ENCODE measurements at places on chromosomes 1 and 21.
A peak's percentile ranks its signal among the peaks of the same experiment; 100 is the strongest.

DNA sequence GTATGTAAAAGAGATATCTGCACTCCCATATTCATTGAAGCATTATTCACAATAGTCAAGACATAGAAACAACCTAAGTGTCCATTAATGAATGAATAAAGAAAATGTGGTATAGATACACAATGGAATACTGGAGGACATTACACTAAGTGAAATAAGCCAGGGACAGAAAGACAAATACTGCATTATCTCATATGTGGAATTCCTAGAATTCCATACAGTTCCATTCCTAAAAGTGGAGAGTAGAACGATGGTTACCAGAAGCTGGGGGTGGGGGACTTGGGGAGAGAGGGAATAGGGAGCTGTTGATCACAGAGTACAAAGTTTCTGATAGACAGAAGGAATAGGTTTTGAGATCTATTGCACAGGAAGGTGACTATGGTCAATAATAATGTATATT lies 7.4 kb downstream of the TMED5 start:
- no peak for DNase-seq

GRCh38 chr1:156498432-156499193 lies 2.0 kb downstream of the MEF2D start:
- no peak for DNase-seq

GRCh38 chr1:15329104-15329820 lies 80.4 kb upstream of the EFHD2 start:
- DNase-seq = peak; percentile 81

GRCh38 chr1:44111861-44112260 lies 6.8 kb upstream of the KLF17 start:
- no peak for DNase-seq

DNA sequence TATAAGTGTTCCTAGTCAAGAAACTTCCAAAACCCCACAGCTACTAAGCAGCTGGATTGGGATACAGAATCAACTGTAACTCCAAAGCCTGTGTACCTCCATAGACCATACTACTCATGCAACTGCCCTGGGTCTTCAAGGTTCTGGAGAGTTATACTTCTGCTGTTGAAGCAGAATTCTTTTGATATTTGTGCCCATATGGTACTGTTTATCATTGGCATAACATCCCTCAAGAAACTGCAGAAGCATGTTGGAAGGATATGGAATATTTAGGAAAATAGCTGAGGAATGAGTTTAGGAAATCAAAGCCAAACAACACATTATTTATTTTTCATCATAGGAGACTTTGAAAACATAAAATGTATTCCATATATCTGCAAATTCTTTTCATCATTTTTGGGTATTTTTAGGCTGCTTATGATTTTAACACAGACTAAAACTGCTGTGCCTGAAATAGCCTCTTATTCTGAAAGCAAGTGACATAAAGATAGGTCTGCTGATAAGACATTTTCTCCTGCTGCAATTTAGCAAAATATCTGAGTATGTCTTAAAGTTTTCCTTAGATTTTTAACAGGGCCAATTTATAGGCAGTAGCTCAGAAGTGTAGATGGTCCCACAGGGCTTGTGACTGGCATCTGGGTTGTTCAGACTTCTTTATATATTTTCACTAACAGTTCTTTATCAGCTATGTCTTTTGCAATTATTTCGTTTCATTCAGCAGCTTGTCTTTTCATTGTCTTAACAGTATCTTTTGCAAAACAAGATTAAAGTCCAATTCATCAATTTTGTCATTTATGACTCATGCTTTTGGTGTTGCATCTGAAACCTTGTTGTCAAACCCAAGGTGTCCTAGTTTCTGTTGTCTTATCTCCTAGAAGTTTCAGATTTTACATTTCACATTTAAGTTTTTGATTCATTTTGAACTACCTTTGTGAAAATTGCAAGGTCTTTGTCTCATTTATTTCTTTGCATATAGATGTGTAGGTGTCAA lies 41.1 kb upstream of the ZNF124 start:
- no peak for DNase-seq

- peak; percentile 58 for DNase-seq
These were observed 149.9 kb downstream of the SYF2 start for GRCh38 chr1:25082216-25082899.

DNA sequence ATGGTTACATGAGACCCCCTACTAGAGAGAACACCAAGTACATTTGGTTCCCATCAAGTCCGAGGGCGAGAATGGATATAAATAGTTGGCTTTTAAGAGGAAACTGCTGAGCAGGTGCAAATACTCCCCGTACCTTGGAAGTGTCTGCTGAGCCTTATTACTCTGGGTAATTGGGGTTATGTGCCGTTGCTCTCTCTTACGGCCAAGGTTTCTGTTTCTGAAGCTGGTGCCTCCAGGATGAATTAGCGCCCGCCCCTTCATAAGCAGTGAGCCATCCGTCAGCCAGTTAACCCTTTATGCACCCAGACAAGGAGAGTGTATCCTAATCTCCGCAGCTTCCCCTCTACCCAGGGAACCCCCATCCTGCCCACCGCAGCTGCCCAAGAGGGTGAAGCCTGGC lies 90.4 kb upstream of the AJAP1 start:
- DNase-seq = no peak

- no peak for DNase-seq
These were observed 263.0 kb upstream of the ZRANB2 start for GRCh38 chr1:71343686-71344416.

- no peak for DNase-seq
These were observed 20.9 kb upstream of the C2CD2 start for GRCh38 chr21:41974752-41975053.

DNA sequence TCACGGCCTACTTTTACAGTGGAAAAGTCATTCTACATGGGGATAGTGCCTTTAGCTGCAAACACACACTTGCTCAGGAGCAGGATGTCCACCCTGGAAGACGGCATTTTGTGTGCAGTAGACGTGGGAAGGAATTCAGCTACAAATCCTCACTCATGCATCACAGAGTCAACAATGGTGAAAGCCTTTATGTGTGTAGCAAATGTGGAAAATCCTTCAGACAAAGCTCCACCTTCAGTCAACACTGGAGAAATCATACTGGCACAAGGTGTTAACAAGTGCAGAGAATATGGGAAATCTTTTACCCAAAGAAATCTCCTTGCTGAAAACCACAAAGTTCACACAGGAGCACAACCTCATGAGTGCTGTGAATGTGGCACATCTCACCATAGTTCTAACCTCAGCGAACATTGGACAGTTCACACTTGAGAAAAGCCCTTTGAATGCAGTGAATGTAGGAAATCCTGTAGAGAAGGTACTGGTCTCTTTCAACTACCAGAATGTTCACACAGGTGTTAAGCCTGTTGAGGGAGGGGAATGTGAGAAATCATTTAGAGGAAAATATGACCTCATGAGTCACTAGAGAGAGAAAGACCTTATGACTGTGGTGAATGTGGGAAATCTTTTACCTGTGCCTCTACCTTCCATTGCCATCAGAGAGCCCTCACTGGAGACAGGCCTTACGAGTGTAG lies 101.8 kb downstream of the PTGS2 start:
- DNase-seq = no peak

GRCh38 chr1:210624722-210625121 lies 296.0 kb downstream of the HHAT start:
- no peak for DNase-seq

DNA sequence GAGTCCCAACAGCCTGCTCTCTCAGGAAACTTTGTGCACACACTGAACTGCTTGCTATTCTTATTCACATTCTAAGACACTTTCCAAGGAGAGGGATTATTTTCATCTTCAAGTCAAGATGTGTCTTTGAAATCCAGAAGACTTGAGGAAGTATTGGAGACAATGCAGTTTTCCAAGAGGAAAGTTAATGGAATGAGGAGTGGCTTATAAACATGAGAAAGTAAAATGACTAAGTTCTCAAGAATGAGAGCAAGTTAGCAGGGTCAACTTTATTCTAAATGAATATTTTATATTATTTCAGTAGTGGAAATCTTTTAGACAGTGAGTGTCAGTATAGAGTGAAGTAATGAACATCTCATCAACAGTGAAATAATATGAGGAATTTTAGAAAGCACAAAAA lies 1239.3 kb downstream of the MRPL39 start:
- no peak for DNase-seq

GRCh38 chr1:225651872-225652728 lies 823 bp downstream of the ENAH start:
- DNase-seq = no peak

- DNase-seq = no peak
These were observed 76.0 kb downstream of the TIAM1 start for GRCh38 chr21:31268090-31268489.

DNA sequence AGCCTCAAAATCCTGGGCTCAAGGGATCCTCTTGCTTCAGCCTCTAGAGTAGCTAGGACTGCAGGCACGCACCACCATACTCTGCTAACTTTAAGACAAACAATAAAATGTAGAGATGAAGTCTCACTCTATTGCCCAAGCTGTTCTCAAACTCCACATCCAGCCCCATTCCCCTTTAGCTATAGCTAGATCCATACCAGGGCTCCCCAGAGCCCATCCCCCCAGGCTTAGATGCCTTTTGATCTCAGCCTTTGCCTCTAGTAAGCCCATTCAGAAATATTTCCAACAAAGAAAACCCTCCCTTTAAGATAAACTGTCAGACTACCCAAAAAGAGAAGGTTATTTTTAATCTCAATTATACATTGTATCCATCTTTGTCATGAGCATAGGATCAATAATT lies 325.4 kb downstream of the CHRM3 start:
- no peak for DNase-seq

DNA sequence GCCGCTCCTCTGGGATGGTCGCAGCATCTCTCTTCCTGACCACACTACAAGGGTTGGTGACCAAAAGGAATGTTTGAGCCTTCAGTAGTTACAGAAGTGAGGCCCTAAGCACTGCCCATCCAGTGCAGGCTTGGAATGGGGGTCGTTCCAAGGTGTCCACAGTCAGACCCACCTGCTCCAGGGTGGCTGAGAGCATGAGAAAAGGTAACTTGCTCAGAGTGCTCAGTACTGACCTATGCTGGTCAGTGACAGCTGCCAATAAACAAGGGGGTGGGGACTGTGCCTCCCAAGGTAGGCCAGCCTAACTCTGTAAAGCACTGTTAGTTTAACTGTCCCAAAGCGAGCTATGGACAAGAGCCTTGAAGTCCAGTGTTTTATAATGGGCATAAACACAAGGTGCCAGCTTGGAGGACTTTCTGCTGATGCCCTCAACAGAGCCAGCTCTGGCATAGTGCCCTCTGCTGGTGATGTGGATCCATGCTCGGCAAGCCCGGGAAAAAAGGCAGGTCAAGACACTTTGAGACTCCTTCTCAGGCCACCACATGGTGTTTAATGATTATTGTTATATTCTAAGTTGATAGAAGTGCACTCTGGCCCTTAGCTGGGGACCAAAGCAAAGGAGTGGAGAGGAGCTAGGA lies 78.1 kb upstream of the DNAH14 start:
- peak; percentile 55 for DNase-seq

DNA sequence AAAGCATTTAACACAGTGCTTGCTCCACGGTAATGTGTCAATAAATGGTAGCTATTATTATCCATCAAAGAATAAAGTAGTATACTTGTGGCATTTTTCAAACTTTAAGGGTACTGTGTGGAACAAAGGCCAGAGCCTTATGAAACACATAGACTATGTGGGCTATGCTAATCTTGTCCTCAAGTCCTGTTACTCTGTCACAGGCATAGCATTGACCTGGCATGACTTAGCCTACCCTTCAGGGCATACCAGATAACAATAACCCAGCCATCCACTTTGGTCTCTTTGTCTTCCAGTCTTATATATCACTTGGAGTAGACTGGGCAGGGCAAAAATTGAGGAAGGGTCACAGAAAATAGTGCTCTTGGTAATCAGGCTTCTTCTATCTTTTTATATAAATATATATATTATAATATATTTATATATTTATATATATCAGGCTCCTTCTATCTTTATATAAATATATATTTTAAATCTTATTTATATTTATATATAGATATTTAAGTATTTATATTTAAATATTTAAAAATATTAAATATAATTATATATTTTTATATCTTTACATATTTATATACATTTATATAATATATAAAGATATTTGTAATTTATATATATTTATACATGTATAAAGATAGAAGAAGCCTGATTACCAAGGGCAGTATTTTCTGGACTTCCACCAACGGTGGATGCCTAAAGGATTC lies 66.1 kb upstream of the CNN3 start:
- no peak for DNase-seq

DNA sequence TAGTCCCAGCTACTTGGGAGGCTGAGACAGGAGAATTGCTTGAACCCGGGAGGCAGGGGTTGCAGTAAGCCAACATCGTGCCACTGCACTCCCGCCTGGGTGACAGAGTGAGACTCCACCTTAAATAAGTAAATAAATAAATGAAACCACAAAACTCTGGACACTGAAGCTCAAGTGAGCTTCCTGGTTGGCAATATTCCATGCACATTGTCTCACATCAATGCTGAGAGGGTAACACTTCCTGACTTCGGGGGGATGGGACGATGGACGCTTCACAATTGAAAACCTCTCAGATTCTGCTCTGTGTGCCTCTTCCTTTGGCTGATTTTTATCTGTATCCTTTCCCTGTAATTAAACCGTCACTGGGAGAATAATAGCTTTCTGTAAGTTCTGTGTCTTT lies 70.0 kb upstream of the ZNF644 start:
- DNase-seq = no peak

- DNase-seq = no peak
These were observed 1.0 kb upstream of the CRTC2 start for GRCh38 chr1:153959454-153959853.

- DNase-seq = no peak
These were observed 189.4 kb upstream of the HOOK1 start for GRCh38 chr1:59625384-59625783.

GRCh38 chr21:46393451-46393940 lies 65.2 kb upstream of the DIP2A start:
- DNase-seq = no peak

DNA sequence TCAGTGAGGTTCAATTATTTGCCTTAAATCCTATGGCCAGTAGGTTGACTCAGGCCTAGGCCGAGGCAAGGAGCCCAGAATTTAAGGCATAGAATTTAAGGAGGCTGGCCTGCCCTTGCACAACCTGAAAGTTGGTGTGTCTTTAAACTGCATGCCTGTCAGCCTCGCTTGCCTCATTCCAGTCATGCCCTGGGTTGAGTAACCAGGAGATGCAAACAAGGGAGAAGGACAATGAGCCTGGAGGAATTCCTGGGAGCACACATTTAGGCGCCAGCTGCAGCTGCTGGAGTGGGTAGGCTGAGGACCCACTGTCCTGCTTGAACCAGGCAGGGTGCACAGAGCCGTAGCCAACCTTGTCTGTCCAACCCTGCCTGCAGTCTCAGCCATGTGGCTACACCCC lies 11.7 kb downstream of the CD2 start:
- no peak for DNase-seq

DNA sequence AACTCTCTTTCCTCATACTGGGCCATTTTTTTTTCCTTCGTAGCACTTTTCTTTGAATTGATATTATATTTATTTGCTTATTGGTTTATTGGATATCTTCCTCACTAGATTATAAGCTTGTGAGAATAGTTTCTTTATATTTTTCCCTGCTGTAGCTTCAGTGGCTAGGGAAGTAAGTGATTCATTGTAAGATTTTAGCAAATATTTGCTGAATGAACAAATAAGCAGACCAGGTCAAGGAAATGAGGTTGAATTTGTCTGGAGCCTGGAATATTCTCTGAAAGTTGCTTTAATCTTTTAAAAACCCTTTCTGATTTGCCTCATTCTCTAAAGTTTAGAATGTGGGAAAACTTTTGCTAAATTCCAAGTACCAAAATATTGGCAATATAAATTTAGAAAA lies 80.2 kb downstream of the RABGAP1L start:
- DNase-seq = no peak

GRCh38 chr1:17569200-17570139 lies 30.0 kb downstream of the ARHGEF10L start:
- peak; percentile 92 for DNase-seq

- DNase-seq = no peak
These were observed 332.1 kb downstream of the RRAGC start for GRCh38 chr1:38527373-38527966.

- no peak for DNase-seq
These were observed 2.1 kb downstream of the CLCA1 start for GRCh38 chr1:86470859-86471258.

All from aorta (tissue), 5 donors.